Glomerular endothelial cell (primary cell): ENCODE measurements at places on chromosomes 16 and 17.

GRCh38 chr17:17739388-17740066, 58.3 kb downstream of the RAI1 start:
- DNase-seq: no peak

- no peak for DNase-seq
Observed at GRCh38 chr17:39608142-39608981, 642 bp upstream of the NEUROD2 start.

DNA sequence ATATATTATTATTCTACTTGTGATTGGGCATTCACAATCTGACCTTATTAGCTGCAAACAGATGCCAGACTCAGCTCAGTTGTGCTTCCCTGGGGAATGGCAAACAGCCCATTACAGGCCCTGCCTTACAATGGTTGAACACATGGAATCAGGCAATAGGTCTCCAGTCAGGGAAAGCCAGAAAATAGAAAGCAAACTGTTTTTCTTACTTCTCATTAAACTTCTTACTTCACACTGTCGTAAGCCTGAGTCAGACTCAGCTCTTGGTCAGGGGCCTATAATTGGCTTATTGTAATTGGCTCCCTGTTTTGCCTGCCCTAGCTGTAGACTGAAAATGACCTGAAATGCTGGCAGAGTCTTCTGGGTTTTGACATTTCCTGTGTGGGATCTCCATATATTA, 77.0 kb upstream of the CA10 start:
- DNase-seq: no peak

- no peak for DNase-seq
Observed at GRCh38 chr17:3955673-3955988, 8.6 kb downstream of the ATP2A3 start.

DNA sequence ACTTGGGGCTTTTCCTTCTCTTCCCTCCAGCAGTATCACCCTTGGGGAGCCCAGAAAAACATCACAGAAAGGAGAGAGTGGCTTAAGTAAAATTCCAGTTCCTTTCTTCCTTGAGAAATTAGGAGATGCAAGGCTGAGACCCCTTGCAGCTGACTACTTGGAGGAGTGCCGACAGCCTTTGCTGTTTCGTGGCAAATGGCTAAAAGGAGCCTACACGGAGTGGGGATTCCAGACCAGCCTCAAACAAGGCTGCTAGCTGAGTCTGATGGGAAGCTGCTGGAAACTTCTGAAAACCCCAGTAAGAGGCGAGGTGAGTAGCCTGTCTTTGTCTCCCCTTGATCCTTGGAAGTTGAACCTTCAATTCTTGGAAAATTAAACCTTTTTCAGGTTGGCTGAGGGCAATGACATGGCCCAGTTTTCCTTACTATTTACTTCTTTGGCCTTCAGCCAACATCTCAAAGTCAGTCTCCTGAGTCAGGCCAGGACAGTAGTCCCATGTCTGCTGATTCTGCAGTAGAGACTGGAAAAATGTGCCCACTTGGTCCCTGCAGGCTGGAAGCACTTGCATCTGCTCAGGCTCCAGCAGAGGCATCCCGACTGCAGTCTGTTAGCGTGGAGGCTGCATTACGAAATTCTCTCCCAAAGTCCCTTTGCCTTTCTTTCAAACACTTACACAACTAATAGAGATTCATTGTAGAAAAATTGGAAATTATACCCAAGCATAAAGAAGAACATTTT, 23.4 kb downstream of the SMIM36 start:
- no peak for DNase-seq

DNA sequence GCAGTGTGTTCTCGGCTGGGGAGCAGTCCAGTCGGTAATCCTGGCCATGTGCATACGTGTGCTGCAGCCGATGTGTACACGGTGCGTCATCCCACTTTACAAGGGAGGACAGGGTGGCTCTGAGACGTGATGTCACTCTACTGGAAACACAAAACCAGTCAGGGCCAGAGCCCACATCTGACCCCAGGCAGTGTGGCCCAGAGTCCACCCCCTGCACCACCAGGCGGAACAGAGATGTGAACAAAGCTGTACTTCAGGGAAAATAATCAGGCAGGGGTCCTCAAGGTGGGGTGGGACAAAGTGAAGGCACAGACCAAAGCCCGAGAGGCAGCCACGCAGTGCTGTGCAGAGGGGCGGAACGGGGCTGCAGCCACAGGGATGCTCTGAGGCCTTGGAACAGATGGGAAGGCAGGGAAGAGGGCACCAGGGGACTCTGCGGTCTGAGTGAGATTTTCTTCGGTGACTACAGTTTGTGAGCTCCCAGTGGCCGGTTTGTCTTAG, 181.5 kb downstream of the ZNF423 start:
- no peak for DNase-seq

GRCh38 chr16:24731722-24732419, 2.4 kb downstream of the TNRC6A start:
- DNase-seq: no peak

- DNase-seq: no peak
Observed at GRCh38 chr17:57966246-57966645, 11.0 kb upstream of the CUEDC1 start.

GRCh38 chr16:89096768-89097391, 3.2 kb downstream of the ACSF3 start:
- DNase-seq: no peak

DNA sequence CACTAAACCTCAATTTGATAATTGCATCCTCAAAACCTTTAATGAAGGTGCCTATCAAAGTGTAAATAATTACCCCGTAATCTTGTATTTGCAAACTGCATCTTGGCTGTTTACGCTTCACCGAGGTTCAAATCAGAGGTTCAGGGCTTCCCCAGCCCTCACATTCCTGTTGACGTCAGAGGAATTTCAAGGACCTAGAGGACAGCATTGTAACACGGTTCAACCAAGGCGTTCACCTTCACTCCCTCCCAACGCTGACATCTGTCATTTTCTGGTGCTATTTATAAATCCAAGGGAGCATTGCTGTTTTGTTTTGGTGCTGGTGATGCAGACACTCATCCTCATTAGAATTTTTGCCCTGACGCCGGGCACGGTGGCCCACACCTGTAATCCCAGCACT, 691.6 kb upstream of the RBFOX1 start:
- no peak for DNase-seq

- DNase-seq: no peak
Observed at GRCh38 chr16:20504418-20504817, 53.1 kb downstream of the ACSM2A start.

- no peak for DNase-seq
Observed at GRCh38 chr17:68512960-68513474, 787 bp downstream of the PRKAR1A start.

DNA sequence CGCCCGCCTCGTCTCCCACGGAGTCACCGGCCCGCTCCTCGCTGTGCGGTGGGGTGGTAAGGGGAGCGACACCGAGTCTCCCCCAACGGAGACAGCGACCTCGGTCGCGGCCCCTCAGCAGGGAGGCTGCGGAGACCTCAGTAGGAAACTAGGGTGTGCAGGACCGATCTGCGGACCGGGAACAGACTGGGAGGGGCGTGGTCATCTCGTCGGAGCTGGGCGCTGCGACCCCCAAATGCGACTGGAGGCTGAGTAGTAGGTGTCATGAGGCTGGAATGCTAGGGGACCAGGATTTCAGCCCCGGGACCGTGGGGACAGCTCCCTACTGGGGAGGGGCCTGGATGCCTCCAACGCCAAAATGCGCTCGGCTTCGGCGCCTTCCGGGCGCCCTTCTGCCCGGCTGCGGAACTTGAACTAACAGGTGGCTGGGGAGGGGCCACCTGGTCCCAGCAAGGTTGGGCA, 1.3 kb downstream of the CACNG4 start:
- no peak for DNase-seq

GRCh38 chr17:45861165-45861564, 16.5 kb downstream of the SPPL2C start:
- DNase-seq: no peak

DNA sequence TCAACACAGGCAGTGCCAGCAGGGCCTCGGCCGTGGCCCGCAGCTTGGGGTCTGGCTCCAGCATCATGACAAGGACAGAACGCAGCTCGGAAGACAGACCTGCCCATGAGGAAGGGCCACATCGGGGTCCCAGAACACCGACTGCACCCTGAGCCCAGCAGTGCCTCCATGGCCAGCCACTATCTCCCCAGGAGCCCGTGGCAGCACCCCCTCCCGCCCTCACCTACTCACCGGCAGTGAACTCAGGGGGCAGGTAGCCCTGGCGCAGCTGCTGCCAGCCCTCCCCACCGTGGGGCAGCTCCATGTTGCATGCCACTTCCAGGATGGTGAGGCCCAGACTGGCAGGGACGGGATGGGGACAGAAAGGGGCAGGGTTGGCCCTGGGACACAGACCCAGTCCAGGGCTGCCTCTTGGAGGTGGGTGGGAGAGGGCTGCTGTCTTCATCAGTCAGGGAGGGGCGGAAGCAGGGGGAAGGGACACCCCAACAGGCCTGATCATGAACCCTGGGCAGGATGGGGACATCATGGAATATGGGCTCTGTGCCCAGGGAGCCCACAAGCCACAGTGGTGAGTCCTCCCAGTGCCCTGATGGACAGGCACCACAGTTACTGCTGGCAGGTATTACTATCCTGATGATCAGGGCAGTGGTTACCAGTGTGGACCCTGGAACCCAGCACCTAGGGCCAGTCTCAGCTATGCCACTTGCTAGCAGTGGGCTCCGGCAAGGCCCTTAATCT, 5.3 kb downstream of the PAQR4 start:
- no peak for DNase-seq

DNA sequence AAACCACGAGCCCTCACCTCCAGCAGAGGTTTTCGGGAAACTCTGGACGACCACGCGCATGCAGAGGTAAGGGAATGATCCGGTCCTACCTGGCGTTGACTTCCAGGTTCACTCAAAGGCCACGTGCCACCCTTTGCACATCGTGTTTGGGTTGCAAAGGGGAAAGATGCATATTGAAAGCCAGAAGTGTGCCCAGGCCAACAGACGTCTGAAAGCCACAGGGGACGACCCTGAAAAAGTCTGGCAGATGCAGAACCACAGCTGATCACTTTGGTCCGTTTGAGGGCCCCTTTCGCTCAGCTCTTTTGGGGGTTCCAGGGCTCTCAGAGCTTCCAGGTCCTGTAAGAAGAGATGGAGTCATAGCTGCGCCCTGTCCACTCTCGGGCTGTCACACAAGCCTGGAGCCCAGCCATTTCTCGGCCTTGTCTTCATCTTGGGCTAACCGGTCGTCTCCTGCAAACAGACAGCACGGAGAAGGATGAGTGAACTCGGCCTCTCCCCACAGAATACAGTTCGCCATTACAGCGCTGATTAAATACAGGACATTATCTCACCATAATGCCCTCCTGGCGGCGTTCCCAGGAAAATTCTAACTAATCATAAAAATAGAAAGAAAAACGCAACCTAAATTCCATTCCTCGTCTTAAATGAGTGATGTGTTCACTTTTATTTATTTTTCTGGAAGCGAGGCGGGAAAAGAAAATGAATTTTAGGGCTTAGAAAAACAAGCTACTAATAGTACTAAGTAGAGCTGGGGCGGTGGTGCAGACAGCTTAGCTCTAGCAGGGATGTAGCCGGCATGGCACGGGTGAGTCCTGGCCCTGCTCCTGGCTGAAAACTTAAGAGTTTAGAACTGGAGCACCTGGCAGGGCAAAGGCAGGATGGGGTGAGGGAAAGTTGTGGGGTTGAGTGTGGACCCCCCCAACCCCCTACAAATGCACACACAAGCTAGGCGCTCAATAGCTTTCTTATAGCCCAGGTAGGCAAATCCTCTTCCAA, 45.5 kb upstream of the ZFHX3 start:
- DNase-seq: no peak

DNA sequence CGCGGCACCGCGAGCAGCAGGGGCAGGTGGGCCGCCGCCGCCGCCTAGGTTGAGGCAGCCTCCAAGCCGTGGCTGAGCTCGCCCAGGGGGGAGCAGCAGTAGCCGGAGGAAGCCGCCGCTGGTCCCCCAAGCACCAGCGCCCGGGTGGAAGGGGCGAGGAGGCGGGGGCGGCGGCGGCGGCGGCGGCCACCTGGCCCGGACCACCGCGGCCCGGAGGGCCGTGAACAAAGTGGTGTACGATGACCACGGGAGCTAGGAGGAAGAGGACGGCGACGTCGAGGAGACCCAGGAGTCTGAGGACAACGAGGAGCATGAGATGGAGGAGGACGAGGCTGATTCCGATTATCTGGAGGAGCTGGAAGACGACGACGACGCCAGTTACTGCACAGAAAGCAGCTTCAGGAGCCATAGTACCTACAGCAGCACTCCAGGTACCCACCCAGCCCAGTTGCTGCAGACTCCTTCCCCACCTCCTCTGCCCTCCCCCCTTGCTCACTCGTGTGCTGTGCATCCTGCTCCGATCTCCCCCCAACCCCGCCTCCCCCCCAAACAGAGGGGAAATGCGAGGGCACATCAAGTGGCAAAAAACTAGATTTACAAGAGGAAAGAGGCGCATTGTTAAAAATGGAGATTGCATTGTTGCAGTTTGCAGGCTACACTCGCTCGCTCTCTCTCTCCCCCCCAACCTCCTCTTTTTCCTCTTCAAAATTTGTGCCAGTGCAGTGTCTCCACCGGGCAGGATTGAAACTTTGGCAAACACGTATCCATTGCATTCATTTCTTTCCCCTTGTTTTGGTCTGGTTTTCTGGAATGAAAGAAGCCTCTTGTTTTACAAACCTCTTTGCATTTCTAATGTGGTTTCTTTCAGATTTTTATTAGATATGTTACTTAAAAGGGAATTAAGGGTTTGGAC, 41.8 kb upstream of the AMZ2 start:
- DNase-seq: no peak

- no peak for DNase-seq
Observed at GRCh38 chr17:70774339-70775117, 605.2 kb downstream of the KCNJ2 start.

- no peak for DNase-seq
Observed at GRCh38 chr16:20611975-20612481, 35.9 kb upstream of the ACSM2B start.

DNA sequence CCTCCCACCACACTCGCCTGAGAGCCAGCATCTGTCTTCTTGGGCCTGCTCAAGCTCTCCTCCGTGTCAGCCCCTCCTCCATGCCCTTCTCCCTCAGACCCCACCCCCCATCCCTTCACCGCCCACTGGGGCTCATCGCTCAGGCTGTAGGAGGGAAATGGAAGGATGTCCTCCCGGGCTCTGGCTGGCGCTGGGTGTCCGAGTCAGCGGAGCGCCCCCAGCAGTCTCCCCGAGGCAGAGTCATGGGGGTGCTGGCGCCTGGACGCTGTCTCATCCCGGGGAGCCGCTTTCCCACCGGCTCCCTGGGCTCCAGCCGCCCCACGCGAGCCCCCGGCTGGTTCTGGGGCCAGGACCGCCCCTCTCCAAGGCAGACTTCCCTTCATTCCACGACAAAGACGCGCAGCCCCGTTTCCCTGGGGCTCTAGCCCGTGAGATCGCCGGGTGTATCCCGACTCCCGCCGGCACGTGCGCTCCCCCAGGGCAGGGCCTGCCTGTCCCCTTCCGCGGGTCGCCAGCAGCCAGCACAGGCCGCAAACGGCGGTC, 428 bp upstream of the ANTKMT start:
- no peak for DNase-seq

- no peak for DNase-seq
Observed at GRCh38 chr17:79622122-79622601, 11.3 kb upstream of the RBFOX3 start.

- no peak for DNase-seq
Observed at GRCh38 chr17:82490512-82491195, 28.9 kb upstream of the FOXK2 start.
